ENCODE measurements at places on chromosomes 12 and 14.

DNA sequence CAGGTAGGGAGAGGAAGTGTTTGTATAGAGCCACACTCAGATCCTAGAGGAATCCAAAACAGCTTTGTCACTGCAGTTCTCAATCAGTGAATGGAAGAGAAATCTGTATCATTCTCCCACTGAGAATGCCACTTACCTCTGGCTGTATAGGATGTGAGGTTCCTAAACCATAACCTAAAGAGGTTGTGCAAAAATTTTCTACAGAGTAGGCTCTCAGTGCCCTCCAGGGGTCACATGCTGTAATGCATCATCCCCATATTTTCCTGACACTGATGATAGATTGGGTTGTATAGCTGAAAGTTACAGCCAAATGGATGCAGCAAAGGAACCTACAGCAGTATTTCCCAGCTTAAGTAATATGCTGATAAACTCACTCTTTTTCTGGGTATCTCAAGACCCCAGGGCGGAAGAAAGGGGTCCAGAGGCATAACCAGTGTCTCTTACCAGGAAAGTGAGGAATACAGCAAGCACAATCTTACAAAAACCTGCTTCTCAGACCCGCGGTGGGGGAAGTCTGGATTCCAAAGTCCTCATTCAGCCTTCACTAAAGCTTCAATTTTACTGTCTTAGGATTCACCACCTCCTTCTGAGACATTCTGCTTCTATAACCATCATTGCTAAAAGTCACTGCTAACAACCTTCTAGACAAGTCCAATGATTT, 3.8 kb downstream of the BCDIN3D start:
- no peak for DNase-seq

- DNase-seq = no peak
Measured at GRCh38 chr12:102622618-102623017, 142.3 kb upstream of the IGF1 start.

DNA sequence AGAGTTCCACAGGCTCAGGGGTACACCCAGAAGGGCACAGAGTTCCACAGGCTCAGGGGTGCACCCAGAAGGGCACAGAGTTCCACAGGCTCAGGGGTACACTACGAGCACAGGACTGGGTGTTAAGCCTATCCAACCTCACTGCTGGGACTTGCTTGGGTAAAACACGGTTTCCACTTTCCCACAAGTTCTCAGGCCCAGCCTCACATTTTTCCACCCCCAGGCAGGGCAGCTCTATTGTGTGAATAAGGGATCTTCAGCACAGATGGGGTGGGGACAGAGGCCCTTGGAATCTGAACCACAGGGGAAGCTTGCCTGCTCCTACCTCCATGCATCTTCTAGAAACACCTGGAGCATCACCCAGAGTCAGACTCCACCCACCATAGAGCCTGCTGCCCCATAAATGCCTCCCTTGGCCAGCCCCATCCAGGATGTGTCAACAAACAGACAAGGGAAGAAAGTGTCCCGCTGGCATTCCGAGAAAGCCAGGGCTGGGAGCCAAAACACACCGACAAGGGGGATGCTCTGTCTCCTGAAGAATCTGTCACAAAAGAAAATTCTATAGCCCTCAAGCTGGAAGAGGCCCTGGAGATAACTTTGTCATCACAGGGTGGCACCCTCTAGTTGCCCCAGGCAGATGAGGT, 4.8 kb downstream of the CRACR2A start:
- no peak for DNase-seq

DNA sequence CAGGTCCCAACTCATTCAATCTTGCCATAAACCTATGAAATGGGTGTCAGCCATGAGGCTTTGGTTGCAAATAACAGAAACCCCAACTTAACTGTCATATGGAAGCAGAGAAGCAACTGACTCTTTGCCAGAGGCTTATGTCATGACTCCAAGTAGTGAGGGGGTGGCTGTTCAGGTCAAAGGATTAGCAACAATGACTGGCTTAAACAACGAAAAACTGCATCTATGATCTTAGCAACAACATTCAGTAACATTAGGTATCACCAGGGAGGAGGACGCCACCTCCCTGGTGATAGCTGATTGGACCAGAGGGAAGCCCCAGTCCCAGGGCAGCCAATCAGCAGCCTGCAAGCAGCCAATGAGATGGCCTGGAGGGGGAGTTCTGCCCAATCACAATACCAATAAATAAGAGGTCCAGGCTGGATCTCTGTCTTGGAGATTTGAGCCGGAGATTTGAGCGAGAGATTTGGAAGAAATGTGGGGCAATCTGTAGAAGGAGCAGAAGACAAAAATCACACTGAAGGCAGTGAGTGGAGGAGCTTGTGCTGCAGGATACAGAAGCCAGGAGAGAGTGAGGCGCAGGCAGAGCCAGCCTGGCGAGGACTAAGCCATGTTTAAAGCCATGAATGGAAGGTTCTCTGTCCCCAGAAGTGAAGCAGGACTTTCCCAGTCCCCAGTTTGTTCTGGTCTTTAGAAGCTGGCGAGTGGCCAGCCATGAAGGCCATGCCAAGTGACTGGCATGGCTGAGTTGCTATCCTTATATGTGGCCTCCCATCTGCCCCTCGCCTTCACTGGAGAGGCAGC, 93.3 kb downstream of the CALM1 start:
- no peak for DNase-seq

GRCh38 chr12:570921-571794, 92.1 kb downstream of the NINJ2 start:
- DNase-seq = no peak

DNA sequence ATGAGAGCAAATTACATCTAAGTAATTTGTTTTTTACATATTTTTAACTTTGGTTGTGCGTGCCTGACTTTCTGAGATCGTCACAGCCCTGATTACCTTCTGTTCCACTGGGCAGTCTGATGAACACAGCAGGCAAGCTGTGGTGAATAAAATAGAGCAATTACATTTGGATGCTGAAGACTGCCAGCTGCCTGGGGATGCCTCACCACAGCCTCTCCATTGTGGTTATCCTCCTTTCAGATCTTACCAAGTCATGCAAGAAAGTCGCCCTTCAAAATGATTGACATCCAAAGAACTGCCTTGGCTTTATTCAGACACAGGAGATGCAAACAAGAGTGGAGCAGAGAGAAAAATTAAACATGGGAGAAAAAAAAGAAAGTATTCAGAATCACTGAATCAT, 456.6 kb upstream of the TMPO start:
- no peak for DNase-seq

GRCh38 chr12:96501133-96501761, 11.9 kb downstream of the CFAP54 start:
- DNase-seq = no peak

- no peak for DNase-seq
Measured at GRCh38 chr12:131457028-131457310, 253.9 kb upstream of the SFSWAP start.

- DNase-seq = no peak
Measured at GRCh38 chr12:100584256-100584655, 10.8 kb downstream of the GAS2L3 start.

GRCh38 chr12:22377731-22378496, 43.4 kb upstream of the ST8SIA1 start:
- DNase-seq = no peak
